ENCODE measurements at places on chromosomes 3 and 15.

GRCh38 chr3:52752045-52752660 is 18.6 kb downstream of the NEK4 start:
- DNase-seq, result no peak

- no peak for DNase-seq
Measured at GRCh38 chr3:165225604-165226003, 29.4 kb upstream of the SLITRK3 start.

DNA sequence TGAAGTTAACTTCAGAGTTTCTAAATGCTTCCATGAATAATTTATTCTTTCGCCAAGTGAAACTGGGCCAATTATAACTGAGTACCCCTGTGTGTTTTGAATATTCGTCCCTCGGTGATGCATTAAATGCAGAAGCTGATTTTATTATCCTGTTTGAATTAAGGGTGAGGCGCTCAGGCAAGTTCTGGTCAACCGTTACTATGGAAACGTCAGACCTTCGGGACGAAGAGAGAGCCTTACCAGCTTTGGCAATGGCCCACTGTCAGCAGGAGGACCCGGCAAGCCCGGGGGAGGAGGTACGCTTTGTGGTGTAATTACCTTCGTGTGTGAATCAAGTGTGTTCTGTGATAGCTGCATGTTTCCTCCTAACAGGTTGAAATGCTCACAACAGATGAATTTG is 239.8 kb downstream of the ITPR1 start:
- DNase-seq, result no peak

GRCh38 chr3:8835385-8835784 is 66.0 kb upstream of the OXTR start:
- no peak for DNase-seq

GRCh38 chr15:78052001-78052401 is 25.5 kb downstream of the TBC1D2B start:
- no peak for DNase-seq

DNA sequence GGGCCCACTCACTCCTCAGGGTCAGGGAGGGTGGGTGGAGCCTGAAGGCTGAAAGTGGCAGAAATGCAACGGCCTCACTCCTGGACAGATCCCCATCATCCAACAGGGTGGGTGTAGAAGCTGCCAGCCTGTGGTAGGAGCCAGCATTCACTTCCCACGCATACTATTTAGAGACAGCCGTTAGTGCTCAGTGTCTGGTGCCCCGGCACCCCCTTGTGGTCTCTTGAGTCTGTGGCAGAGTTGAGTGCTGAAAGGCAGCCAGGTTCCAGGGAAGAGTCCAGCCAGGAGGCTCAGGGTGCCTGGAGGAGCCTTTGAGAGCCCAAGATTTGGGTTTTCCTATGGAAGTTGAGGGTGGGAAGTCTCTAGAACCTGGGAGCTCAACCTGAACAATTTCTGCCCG is 2.1 kb upstream of the GNAT1 start:
- no peak for DNase-seq

DNA sequence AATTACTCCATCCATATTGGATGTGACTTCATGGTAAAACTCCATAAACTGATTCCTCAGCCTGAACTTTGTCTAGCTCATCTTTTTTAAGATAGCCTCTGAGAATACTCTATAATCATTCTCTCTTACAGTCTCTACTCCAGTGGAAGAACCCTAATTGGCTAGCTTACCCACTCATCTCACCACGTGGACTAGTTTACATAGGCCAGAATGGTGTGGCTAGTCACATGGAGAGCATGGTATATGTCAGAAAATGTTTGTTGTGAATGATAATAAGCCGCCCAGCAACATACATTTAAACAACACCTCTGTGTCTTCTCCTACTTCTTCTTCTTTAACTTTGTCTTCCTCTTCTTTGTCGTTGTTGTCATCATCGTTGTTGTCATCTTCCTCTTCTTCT is 389.2 kb upstream of the LRRC3B start:
- DNase-seq, result no peak

DNA sequence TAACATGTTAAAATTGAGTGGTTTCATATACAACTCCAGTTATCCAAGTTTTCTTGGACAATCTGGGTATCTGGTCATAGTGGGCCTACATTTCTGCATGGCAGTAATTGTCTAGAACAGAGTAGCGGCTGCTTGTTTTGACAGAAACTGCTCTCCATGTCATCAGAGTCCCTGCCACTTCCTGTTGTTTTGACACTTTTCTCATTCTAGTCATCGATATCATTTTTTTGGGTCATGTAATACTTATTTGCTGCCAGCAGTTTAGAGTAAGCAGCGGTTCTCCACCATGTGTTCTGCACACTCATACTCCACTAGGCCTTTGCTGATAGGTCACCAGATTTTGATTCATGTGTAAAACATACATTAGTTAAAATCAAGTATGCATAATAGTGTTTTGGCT is 81.5 kb downstream of the SLC25A26 start:
- no peak for DNase-seq
